ENCODE measurements at places on chromosomes 2 and 18. TPM values are rescaled to one million over a fixed set of nuclear protein-coding genes. Genes with fewer than 3 reads are reported as not detected.
A peak's percentile ranks its signal among the peaks of the same experiment; 100 is the strongest.

DNA sequence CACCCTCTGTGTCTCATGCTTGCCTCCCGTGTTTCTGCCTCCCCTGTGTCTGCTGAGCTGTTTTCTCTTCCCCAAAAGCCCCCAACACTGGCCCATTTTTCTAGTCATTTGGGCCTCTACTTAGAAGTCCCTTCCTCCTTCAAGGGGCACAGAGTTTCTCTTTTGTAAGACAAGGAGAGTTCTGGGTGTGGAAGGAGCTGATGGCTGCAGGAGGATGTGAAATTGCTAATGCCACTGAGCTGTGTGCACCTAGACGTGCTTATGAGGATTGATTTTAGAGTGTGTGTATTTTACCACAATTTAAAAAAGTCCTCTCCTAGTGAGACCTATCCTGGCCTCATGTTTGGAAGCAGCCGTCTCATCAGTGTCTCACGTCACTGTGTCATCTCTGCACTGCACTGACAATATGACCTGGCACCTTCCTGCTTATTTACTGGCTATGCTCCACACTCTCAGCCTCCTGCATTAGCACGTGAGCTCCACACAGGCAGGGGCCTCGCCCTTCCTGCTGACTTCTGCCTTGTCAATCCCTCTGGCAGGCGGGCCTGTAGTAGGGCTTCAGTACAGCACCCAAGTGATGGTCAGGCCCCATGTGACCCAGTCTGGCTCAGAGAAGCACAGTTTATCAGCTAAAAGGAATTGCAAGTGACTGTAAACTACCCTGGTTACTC lies 8.0 kb upstream of the MBP start:
- peaks cover 30% of the 10 kb centered on the region for H3K36me3 ChIP-seq
- peak overlapping the region; percentile 10 for H3K4me3 ChIP-seq
- no peaks in the 10 kb centered on the region for H3K27me3 ChIP-seq
- peak overlapping the region; percentile 38 for H3K27ac ChIP-seq
- DNase-seq, result peak; percentile 39
- peaks cover 37% of the 10 kb centered on the region for H3K4me1 ChIP-seq

DNA sequence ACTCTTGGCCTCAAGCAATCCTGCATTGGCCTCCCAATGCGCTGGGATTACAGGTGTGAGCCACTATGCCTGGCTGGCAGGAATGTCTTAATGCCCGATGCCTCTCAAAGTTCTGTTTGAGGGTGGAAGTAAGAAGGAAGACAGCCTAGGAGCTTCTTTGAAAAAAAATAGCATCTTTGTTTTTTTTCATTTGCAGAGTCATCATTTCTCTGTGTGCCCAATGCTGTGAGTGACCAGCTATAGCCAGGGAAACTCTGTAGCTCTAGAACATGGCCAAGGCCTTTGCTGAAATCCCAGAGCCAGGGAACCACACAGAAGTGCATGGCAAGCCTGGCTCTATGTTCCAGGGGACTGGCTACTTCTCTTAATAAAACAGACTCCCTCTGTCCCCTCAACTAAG lies 260.0 kb downstream of the C1D start:
- no peaks in the 10 kb centered on the region for H3K4me1 ChIP-seq
- H3K27me3 ChIP-seq, result peaks cover 7% of the 10 kb centered on the region
- DNase-seq, result no peak
- peaks cover 2% of the 10 kb centered on the region for H3K36me3 ChIP-seq

GRCh38 chr2:88834866-88835265 lies 143.4 kb downstream of the RPIA start:
- no peaks in the 10 kb centered on the region for H3K36me3 ChIP-seq
- no peaks in the 10 kb centered on the region for H3K27me3 ChIP-seq
- H3K4me1 ChIP-seq, result no peaks in the 10 kb centered on the region
- H3K27ac ChIP-seq, result no peak overlapping the region
- H3K4me3 ChIP-seq, result no peak overlapping the region
- DNase-seq, result no peak

The XDH gene
- total RNA-seq, result 0.07 TPM

Measured in activated T-cell treated with anti-CD3 and anti-CD28 coated beads, Interleukin-2, amount 50 U/mL, for 72 hours (primary cell).